ENCODE measurements at places on chromosomes 2 and 18.

GRCh38 chr2:42921721-42922120, 129.3 kb upstream of the HAAO start:
- DNase-seq: no peak

DNA sequence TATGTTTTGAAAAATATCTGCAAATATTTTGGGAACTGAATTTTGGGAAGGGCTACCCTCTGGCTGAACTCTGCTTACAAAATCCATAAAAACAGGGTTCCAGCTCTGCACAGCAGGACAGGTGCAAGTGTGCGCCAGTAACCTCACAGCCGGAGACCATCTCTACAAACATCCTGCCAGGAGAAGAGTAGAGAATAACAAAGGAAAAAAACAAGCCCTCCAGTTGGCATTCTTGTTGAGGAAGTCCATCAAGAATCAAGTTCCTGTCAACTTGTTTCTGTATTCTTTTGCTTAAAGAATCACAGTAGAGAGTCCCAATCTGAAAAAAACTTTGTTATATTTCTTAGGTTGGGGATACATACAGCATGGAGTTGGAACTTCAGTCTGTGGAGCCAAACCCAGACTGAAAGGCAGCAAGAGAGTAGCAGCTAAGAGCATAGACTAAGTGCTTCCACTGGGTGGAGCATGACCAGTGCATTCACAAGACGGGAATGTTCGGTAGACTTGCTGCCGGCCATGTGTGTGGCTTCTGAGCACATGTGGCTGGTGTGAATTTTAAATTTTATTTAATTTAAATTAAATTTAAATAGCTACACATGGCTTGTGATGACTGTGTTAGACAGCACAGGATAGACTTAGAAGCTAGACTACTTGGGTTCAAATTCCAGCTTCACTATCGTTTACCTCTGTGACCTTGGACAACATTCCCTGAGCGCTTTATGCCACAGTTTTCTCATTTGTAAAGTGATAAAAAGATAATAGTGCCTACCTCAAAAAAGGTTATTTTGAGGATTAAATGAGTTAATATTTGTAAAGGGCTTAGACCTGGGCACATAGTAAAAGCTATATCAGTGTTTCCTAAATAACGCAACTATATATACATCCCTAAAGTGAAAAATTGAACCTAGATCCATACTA, 41.9 kb downstream of the SPTBN1 start:
- DNase-seq: no peak

GRCh38 chr2:41187376-41188122, 735.7 kb upstream of the SLC8A1 start:
- DNase-seq: no peak

- no peak for DNase-seq
These were observed 565.3 kb upstream of the CRIM1 start for GRCh38 chr2:35790292-35790691.

DNA sequence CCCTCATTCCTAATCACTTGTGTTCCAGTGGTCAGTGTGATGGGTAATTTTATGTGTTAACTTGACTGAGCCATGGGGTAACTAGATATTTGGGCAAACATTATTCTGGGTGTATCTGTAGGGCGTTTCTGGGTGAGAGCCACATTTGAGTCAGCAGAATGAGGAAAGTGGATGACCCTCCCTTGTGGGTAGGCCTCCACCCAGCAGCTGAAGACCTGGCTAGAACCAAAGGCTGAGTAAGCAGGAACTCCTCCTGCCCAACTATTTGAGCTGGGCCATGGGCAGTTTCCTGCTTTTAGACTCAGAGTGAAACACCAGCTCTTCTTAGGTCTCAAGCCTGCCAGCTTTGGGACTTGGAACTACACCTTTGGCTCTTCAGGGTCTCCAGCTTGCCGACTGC, 141.8 kb downstream of the ACKR3 start:
- DNase-seq: no peak

- DNase-seq: no peak
These were observed 47.7 kb downstream of the CMPK2 start for GRCh38 chr2:6818012-6818411.

DNA sequence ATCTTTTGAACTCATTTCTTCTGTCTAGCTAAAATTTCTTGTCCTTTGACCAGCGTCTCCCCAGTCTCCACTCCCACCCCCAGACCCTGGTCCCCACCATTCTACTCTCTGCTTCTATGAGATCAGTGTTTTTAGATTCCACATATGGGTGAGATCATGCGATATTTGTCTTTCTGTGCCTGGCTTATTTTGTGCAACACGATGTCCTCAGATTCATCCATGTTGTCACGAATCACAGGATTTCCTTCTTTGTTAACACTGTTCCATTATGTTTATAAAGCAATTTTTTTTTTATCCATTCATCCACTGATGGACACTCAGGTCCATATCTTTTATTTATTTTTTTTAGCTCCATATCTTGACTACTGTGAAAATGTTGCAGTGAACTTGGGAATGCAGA, 16.0 kb upstream of the ACYP2 start:
- no peak for DNase-seq

DNA sequence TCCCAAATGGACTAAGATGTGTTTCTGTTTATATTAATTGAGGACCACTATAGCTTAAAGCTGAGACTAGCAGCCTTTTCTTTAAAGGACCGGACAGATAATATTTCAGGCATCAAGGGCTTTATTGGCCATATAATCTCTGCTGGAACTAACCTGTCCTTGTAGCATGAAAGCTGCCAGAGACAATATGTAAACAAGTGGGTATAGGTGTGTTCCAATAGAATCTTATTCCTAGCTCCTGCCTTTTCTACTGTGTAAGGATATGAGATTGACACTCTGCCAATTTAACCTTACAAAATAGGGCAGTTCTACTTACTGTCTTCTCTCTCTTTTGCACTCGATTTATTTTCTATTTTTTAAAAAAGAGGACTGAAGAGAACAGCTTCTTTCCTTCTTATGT, 74.0 kb downstream of the RHBDD1 start:
- DNase-seq: no peak

DNA sequence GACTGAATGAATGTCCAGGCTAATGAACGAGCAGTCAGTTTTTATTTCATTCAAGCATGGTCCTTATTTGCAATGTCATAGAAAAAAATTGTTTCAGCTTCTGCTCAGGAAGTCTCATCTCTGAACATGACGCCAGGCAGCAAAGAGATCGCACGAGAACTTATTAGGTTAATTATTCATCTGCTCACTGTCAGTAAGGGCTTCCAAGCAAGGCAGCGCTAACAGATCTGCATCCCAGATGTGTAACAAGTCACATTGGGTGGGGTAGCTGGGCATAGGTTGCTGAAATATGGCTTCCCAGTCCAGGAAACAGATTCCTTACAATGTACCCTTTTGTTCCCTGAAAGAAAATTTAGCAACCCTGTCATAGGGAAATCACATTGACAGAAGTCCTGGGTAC, 63.5 kb downstream of the ANKRD44 start:
- no peak for DNase-seq

DNA sequence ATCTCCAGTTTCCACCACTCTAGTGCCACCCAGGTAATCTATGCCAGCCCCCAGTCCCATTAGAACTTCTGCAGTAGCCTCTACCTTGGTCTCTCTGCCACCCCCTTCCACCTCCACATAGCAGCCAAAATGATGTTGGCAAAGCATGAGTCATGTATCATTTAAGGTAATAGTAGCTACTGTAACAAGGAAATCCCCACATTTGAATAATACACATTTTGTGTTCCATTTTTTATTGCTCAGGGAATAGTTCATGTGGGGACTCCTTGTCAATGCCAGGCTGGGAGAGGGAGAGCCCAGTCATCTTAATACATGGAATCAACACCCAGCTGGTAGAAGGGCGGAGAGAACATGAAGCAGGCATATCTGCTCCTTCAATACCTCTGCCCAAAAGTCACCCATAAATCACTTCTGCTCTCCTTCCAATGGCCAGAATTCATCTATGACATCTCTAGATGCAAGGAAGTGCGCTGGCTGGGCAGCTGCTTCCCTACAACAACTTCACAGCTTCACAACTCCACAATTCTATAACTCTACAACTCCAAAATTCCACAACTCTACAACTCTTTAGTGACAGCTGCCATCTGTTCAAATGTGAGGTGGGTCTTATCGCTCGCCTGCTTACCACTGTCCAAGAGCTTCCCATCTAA, 70.6 kb upstream of the GLS start:
- DNase-seq: no peak

GRCh38 chr18:76497021-76497420, 2.0 kb upstream of the ZNF516 start:
- no peak for DNase-seq

- no peak for DNase-seq
These were observed 787.9 kb downstream of the CPS1 start for GRCh38 chr2:211344289-211344688.

DNA sequence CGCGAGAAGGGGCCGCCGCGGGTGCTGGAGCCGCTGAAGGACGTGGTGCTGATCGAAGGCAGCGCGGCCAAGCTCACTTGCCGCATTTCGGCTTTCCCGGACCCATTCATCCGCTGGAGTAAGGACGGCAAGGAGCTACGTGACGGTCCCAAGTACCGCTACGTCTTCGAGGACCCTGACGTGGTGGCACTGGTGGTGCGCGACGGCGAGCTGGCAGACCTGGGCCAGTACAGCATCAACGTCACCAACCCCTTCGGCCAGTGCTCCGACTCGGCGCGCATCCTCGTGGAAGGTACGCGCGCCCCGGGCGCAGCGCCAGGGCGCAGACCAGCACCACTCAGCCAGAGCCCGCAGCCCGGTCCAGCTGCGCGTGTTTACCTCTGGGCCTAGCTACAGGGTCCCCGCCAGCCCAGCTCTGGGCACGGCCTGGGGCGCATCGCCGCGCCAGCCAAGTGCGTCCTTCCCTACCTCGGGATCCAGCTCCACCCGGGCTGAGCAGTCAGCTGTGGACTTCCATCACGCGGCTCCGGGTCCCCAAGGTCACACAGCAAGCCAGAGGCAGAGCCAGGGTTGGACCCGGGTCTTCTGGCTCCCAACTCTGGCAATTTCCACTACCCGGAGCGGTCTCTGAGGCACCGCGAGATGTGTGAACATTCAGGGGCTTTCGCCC, 1.7 kb upstream of the GMPPA start:
- no peak for DNase-seq

DNA sequence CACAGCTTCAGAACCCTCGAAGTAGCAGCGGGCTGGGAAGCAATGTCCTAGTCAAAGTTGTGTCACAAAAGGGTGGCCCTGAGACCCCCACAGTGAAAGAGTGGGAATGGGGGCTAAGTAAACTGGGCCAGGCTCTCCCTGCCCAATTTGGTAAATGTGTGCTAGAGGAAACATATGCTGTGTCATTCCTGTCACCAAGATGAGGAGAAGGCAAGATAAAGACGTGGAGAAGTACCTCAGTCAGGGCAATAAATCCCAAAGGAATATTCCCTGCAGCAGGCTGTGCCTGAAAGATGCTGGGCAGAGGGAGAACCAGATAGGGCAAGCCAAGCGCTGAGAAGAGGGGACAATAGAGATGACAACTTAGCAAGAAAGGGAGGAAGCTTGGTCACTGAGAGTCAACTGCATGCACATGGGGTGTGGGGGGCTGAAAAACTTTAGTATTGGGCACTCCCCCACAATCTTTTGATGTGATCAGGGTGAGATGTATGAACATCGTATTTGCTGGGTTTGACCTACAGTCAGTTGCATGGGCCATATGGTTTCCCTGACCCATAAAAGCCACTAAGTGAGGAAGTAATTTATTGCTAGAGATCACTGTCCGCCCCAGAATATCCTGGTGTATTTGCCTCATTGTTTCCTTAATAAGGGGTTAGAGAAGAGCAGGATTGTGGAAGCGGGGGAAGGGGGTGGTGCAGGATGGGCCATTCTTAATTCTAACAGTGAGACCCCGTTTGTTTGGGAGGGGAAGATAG, 49.9 kb upstream of the CXCR4 start:
- no peak for DNase-seq

DNA sequence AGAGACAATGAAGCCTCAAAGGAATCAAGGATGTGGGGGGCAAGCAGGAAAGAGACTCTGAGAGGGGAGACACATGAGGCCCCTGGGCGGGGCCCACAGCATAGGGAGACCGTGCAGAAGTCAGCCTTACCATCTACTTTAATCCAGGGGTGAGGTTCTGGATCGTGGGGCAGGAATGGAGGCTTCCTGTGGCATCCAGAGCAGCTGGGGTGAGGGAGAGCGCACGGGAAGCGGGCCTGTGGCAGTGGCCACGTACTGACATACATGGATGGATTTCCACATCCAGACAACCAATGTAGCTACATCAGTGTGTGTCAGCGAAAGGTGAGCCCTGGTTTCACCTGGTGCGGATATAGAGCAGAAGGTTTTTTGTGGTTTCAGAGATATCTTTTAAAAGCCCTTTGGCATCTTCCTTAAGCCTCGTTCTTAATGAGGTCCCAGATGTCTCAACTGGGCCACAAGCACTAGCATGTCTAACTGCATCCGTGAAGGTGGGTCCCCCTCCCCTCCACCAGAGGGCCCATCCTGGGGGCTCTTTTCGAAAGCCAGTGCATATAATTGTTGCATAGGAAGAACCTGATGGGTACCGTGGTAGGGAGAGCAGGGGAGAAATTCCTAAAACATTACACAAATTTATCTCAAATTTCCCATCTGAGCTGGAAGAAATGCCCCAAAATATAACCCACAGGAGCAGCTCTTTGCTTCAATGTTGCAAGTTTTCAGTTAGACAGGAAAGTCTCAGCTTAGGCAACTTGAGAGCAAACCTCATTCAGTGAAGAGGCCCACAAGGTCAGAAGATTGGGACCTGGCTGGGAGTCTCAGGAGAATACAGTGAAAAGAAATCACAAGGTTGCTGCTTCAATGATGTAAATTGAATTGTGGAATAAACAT, 90.9 kb downstream of the SP3 start:
- no peak for DNase-seq

GRCh38 chr2:71576541-71576940, 123.2 kb downstream of the DYSF start:
- DNase-seq: no peak

GRCh38 chr2:64296695-64297346, 152.6 kb upstream of the PELI1 start:
- DNase-seq: no peak

DNA sequence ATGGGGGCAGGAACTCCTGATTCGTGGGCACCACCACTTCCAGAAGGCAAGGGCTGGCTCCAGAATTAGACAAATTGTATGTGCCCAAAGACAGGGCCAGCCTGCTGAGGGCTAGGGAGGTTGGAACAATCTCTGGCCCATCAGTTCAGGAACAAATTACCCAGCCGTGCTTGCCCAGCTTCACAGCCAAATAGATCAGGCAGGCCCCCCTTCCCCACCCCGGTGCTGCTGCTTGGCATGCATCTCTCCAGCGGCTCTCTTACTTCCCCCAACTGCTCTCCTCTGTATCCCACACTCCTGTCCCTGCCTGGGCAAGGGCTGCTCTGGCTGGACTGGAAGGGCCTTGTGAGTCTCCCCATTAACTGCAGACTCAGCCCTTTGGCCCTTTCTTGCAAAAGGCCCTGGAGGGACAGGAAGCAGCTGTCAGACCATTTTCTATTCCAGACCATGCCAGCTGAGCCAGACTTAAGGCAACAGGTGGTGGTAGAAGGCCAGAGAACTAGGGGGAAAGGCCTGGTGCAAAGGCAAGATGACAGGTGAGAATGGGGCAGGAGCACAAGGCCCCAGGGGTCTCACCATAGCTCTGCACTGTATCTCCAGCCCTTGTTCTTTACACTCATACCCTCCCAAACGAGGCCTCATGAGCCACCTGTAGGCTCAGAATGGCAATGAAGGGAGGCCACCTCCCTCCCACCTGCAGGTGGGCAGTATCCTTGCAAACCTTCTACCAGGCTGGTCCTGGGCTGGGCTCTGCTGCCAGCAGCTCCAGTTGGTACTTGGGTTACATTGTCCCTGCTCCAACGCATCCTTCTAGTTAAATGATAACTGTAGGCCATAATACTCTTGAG, 30.7 kb upstream of the ACAA2 start:
- no peak for DNase-seq
